ENCODE measurements at places on chromosomes 1 and 21. TPM values are rescaled to one million over a fixed set of nuclear protein-coding genes. Genes with fewer than 3 reads are reported as not detected.

DNA sequence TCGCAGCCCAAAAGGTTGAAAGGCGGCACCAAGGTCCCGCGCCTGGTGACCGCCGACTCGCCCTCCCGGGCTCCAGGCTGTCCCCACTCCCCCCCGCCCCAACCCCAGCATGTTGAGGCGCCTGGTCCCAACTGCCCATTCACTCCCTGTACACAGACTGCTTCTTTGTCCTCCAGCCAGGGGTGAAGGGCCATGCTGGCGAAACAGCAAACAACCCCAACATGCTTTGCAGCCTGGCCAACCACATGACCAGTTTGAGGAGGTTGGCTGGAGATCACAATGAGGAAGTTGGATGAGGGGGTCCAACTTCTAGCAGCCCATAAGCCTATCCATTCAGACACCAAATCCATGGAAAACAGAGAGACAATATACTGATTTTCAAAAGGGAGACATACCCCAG, 13.5 kb downstream of the PDE9A start:
- no peaks in the 10 kb centered on the region for H3K36me3 ChIP-seq
- H3K27ac ChIP-seq = no peak overlapping the region
- no peak for DNase-seq
- H3K27me3 ChIP-seq = no peaks in the 10 kb centered on the region

- H3K4me1 ChIP-seq = no peaks in the 10 kb centered on the region
- no peaks in the 10 kb centered on the region for H3K27me3 ChIP-seq
- no peak overlapping the region for H3K27ac ChIP-seq
These were observed 58.5 kb downstream of the WDR4 start for GRCh38 chr21:42820616-42821465.

DNA sequence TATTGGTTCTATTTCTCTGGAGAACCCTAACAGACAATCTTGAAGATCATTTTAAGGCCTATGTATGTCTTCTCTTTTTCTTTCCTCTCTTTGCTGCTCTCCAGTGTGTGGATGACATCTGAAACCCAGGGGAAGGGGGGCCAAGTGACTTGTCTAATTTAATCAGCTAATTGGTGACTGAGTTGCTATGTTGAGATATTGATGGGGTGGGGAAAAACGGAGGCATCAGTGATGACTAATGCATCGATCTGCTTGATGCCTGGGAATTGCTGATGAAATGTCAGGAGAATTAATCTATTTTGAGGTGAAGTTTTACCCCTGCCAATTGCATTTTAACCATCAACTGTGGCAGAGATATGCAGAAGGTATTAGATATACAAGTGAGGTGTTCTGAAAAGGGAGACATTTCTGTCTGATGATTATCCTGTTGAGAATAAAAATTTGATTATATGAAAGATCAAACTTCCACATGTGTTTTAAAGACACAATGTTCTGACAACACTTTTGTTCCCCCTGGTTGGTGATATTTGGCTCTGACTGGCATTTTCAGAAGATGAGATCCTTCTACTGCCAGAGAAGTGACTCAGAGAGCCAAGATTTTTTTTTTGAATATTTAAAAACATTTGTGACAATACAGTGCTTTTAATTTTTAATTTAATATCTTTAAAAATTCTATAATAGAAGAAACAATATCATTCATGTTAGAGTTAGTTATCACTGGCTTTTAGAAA, 18.7 kb upstream of the PTGFR start:
- H3K4me1 ChIP-seq = no peaks in the 10 kb centered on the region
- H3K4me3 ChIP-seq = no peak overlapping the region
- no peak overlapping the region for H3K27ac ChIP-seq

GRCh38 chr1:82090104-82090503, 289.4 kb downstream of the ADGRL2 start:
- H3K36me3 ChIP-seq = no peaks in the 10 kb centered on the region
- H3K4me1 ChIP-seq = no peaks in the 10 kb centered on the region
- H3K4me3 ChIP-seq = no peak overlapping the region
- DNase-seq = no peak
- H3K27ac ChIP-seq = no peak overlapping the region
- H3K27me3 ChIP-seq = no peaks in the 10 kb centered on the region

Gene DIPK1A
- total RNA-seq = 15.5 TPM
